ENCODE measurements at places on chromosomes 7 and 10. TPM values are rescaled to one million over a fixed set of nuclear protein-coding genes. Genes with fewer than 3 reads are reported as not detected.

GRCh38 chr7:71618278-71618677 is 486.3 kb downstream of the GALNT17 start:
- DNase-seq, result no peak

DNA sequence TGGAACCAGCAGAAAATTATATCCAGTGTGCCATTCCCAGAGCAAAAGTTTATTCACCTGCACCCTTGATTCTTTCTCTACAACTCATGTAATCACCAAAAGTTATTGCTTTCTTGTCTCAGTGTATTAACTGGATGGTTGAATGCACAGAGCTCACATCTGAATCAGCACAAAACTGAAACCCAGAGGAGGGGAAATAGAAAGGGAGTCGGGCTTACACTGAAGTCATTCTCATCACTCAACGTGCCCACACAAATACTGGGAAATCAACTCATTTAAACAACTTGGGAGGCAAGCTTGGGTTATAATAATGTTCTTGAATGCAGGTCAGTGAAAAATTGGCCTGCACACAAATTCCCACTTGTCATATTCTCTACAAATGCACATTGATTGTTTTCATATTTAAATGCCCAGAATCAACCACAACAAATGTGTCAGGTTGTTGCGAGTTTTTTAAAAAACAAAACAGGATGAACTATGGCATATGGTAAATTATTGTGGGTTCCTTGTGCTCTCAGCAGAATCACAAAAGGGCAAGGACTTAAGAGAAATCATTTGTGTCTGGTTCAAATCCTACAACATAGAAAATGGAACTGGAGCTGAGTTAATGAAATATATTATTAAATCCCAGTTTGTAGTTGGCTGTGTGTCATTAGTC is 125.9 kb upstream of the NOBOX start:
- no peak for DNase-seq

GRCh38 chr10:51857305-51857704 is 157.9 kb upstream of the CSTF2T start:
- DNase-seq, result no peak

The RBP3 gene
- not detected for total RNA-seq

GRCh38 chr7:22216832-22217475 is 140.0 kb downstream of the RAPGEF5 start:
- DNase-seq, result no peak

The FOXL3 gene
- total RNA-seq, result not detected

- no peak for DNase-seq
Measured at GRCh38 chr10:19947656-19948055, 131.4 kb downstream of the PLXDC2 start.

- no peak for DNase-seq
Measured at GRCh38 chr10:100333106-100333505, 3.1 kb upstream of the PKD2L1 start.

The TMEM120A gene
- total RNA-seq, result 80.4 TPM

GRCh38 chr7:24576171-24577025 is 3.1 kb downstream of the PALS2 start:
- DNase-seq, result no peak

GRCh38 chr10:79266084-79266483 is 81.2 kb upstream of the PPIF start:
- no peak for DNase-seq
